Activated T-cell treated with anti-CD3 and anti-CD28 coated beads for 24 hours (primary cell): ENCODE measurements at places on chromosomes 5 and 9.

DNA sequence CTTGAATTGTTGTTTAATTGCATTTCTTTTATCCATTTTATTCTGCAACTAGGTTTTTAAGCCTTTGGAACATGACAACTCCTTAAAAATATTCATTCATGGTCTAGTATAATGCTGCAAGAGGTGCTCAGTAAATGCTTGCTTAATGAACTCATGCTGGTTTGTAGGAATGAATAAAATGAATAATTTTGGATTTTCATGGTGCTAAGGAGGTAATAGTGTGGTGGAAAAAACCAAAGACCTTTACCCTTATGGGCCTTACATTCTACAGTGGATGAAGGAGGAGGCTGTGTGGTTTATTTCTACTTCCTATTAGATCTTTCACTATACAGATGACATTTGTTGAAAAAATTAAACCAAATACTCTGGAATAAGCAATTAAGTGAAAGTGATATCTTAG, 43.4 kb downstream of the LRRTM2 start:
- no peak for DNase-seq

DNA sequence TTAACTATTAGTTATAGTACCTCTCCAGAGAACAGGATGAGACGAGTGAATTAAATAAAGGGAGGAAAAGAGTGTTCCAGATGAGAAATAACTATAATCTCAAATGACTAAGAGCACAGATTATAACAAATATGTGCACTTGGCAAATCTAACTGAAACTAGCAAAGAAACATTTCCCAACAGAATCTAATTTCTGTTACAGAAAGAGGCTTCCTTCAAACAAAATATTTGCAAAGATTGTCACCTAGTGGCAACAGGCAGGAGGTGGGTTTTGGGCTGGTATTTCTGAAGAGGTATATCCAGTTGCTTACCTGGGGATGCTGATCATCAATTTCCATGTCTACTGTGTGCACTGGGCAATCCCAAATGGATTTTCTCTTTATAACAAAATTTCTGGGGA, 5.6 kb upstream of the SPDL1 start:
- DNase-seq: no peak

- peak; percentile 62 for DNase-seq
Observed at GRCh38 chr5:66595756-66596635, at the start of gene MAST4. MAST4 (plus strand) TSS chr5:66596393; CDS start chr5:66596656, 263 bp downstream.

DNA sequence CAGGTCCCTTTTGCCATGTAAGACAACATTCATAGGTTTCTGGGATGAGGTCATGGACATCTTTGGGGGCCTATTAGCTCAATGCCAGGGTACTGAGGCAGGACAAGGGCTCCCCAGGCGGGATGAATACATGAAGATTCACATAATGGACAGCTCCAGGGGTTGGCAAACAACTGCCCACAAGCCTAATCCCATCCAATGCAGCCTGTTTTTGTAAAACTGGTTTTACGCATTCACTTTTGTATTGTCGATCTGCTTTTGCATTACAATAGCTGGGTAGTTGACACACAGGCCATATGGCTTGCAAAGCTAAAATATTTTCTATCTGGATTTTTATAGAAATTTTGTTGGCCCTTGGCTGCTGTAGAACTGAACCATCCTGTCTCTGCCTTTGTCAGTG, 248.5 kb upstream of the PANK3 start:
- DNase-seq: no peak
